ENCODE measurements at places on chromosomes 1 and 21.

- DNase-seq = no peak
Observed at GRCh38 chr1:169184812-169185211, 78.3 kb downstream of the ATP1B1 start.

DNA sequence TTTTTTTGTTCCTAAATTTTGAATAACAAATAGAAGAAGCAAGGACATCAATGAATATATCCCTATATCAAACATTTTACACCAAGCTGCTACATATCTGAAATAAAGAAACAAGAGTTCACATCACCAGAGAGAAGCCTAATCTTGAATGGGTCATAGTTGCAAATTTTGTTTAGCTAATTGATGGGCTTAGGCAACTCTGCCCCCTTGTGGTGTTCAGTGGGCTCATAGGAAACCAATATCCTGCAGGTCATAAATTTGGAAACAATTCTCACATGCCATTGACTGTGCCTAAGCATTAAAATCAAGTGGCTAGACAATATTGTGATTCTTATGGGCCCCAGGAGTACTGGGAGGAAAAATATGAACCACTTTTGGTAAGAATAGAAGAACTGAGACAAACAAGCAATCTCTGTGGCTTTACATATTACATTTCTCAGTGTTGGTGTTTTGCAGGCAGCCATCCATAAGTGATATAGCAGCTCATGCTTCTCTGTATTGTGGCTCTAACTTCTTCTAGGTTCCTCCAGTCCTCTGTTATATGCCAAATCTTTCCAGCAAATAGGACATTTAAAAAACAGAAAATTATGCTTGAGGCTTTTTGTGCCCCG lies 1262.8 kb upstream of the PRMT6 start:
- DNase-seq = peak; percentile 9

- DNase-seq = no peak
Observed at GRCh38 chr1:218081358-218081757, 203.7 kb upstream of the RRP15 start.

GRCh38 chr1:17020502-17020901 lies 8.8 kb upstream of the ATP13A2 start:
- no peak for DNase-seq

- DNase-seq = peak; percentile 76
Observed at GRCh38 chr1:207499573-207499972, 3.6 kb downstream of the CR1 start.

DNA sequence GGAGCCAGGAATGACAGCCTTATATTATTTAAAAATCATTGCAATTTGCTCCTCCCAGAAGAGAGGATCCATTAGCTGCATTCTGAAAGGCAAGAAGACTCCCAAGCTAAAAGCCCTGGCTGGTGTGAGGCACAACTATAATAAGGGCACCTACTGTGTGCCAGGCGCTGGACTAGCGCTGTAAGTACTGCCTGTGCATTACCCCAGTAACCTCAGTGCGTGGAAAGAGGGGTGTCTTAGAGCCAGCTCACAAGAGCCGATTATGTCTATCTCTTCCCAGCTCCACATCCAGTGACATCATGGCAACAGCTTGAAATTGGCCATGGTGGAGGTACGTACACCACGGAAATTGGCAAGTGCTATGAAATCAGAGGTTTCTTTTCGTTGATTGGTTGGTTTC lies 141.7 kb upstream of the IRF2BP2 start:
- DNase-seq = no peak

GRCh38 chr1:3708791-3709190 lies 43.5 kb upstream of the CCDC27 start:
- DNase-seq = no peak

DNA sequence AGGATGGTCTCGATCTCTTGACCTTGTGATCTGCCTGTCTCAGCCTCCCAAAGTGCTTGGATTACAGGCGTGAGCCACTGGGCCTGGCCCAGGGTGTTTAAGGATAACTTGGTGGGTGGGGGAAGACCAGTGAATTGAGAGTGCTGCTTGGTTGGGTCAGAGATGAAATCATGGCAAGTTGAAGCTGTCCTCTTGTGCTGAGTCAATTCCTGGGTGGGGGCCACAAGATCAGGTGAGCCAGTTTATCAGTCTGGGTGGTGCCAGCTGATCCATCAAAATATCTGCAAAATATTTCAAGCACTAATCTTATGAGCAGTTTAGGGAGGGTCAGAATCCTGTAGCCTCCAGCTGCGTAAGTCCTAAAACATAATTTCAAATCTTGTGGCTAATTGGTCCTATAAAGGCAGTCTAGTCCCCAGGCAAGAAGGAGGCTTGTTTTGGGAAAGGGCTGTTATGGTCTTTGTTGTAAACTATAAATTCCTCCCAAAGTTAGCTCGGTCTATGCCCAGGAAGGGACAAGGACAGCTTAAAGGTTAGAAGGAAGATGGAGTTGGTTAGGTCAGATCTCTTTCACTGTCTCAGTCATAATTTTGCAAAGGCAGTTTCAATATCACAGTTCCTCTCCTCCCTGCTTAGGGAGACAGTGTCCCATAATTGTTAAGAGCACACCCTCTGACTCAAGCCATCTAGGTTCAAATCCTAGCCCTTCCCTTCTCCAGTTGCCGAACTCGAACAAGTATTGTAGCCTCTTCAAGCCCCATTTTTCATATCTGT lies 66.8 kb upstream of the BACH1 start:
- DNase-seq = peak; percentile 73

DNA sequence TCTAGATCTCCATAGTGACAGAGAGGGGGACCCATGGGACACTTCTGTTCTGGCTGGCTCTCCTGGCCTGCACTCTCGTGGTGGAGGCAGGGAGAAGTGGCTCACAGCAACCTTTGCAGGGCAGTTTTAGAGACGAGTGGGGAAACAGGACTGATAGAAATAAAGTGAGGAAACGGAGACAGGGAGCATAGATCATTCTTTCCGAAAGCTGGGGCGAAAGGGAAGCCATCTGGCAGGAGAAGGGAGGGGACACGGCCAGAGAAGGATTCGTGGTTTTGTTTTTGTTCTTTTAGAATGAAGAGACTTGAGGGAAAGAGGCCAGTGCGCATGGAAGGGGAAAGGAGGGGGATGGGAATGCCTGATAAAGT lies 3.5 kb downstream of the TIE1 start:
- no peak for DNase-seq
